HFFc6 (cell line): ENCODE measurements at places on chromosomes 12 and 14.

DNA sequence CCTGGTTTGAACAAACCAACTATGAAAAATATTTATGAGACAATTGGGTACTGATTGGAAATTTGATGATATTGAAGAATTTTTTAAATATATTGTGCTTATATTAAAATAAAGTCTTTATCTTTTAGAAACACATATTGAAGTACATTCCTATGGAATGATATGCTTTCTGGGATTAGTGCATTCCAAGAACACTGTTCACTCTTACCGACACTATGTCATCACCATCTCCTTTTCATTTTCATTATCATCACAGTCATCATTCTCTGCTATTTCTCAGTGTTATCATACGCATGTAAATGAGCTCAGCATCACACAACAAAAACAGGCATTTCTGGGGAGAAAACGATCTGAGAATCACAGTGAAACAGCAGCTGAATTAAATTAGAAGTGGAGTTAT, 513.3 kb upstream of the CCDC196 start:
- peak; percentile 32 for DNase-seq

- DNase-seq, result no peak
Observed at GRCh38 chr12:131425112-131426075, 285.5 kb upstream of the SFSWAP start.

DNA sequence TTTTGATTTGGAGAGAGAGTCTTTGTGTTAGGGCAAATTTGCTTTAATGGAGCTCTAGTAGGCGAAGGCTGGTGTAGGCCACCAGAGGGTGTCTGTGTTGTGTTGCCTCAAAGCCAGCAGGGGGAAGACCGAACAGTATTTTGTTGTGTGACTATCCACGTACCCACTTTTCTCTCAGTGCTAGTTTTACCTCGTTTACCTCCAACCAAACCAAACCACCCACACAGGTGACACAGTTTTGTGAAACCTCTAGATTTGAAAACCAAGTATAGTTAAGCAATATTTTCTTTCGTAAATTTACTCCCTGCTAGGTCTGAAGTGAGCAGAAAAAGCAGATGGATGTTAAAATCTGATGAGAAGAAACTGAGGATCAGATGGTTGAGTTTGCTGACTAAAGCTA, 36.3 kb upstream of the NPFF start:
- DNase-seq, result peak; percentile 71

DNA sequence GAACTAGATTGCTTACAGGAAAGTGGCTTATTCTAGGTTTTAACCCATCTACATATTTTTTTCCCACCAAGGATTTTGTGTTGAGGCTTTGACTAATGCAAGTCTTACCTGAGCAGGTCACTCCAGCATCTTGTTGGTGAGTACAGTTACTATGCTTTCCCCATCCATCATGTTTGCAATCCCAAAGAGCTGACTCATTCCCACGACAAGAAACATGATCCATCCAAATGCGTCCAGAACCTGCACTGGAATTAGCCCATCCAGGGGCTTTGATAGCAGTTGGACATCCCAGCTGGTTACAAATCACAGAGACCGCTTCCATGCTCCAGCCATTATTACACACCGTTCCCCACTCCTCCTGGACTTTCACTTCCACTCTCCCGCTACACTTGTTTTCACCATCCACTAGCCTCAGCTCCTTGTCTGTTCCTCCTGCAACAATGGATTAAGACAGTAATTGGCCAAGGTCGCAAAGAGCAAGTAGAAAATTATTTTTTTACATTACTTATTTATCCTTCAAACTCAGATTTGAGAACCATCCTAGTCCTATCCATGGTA, 2.5 kb downstream of the CD163 start:
- peak; percentile 7 for DNase-seq

DNA sequence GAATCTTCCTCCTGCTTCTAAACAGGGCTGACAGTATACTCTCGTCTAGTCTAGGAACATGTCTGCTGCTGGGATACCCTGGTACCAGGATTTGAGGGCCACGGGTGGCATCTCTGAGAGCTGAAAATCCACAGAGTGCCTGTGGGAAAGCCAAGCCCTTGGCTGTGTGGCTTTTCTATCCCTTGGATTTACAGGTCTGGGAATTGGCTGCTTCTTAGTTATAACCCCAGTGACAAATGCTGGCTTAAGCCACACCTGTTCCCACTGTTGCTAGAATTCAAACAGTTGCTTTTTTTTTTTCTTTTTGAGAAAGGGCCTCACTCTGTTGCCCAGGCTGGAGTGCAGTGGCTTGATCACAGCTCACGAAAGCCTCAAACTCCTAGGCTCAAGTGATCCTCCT, 14.3 kb upstream of the RIN3 start:
- no peak for DNase-seq

GRCh38 chr14:55361190-55361589, 50.4 kb downstream of the ATG14 start:
- DNase-seq, result no peak

DNA sequence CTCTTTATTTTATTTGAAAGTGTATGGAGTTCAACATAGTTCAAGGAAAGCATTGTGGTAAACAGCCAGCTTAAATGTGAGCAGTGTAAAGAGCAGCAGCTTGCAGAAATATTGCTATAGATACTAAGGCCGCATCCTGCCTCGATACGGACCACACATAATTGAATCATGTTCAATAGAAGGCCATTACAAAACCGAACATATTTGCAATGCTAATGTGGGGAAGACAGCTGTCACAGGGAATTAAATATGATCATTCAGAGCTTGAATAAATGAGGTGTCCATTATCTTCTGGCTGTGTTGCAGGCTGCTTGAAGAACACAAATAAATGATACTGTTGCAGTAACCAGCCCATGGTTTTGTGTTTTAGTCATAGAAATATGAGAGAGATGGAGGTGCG, 173.2 kb downstream of the BRMS1L start:
- DNase-seq, result no peak
